Brain microvascular endothelial cell (primary cell): ENCODE measurements at places on chromosomes 2 and 18.

- no peak for DNase-seq
These were observed 4.1 kb downstream of the KLHL30 start for GRCh38 chr2:238142382-238143205.

DNA sequence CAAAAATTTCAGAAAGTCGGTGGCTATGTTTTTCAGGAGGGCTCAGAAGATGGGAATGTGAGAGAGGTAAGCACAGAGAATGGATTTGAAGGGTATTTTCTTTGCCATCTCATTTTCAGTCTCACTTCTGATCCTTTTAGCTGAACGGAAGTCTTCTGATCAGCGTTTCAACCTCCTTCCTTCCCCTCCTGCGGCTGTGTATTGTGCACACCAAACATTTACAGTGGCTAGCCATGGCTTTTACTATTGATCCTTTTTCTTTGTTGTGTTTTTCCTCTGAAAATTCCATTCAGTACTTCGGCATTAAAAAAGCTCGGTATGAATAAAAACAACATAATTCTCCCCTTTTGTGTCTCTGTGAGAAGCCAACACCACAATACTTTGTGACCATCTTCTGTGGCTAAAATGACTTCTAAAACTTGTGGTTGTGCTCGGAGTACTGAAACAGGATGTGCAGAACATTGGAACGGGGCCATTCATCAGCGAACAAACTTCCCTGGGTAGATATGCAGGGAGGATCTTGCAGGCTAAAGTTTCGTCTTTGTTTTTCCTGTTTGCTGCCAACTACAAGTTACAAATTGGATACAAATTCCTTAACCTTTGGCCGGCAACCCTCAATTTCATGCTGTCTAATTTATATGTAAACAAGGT, 260.8 kb upstream of the FAM98A start:
- DNase-seq, result no peak

GRCh38 chr2:232436381-232437194, 19.4 kb upstream of the ALPI start:
- DNase-seq, result no peak

DNA sequence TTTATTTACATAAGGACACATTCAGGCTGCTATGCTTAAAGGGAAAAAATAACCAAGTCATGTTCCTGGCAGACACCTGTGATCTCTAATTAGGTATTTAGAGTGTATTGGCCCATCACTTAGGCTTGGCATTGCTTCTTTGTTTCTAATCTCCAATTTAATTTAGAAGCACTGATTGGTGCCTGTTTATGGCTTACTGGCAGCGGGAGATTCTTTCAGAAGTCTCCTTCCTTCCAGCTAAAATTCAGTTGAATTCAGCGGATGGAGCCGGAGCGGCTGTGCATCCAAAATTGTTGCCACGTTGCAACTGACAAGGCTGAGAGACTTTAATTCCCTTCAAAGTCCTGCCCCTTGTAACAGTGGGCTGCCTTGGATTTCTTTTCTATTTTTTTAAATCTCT, 66.5 kb downstream of the VWA3B start:
- DNase-seq, result no peak

- DNase-seq, result no peak
These were observed 36.7 kb downstream of the EPAS1 start for GRCh38 chr2:46333912-46334311.

DNA sequence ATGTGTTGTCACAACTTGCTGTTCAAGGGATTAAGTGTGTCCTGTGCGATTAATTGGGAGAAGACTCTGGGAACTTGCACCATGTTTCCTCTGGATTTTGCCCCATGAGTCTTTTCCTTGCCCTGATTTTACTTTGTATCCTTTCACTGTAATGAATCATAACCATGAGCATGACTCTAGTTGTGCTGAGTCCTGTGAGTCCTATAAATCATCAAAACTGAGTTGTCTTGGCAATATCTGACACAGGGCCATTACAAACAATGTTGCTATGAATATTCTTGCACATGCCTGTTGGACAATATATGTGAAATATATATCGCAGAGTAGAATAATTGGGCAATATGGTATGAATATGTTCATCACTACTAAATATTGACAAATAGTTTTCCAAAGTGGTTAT, 56.5 kb upstream of the COL5A2 start:
- DNase-seq, result peak; percentile 64

DNA sequence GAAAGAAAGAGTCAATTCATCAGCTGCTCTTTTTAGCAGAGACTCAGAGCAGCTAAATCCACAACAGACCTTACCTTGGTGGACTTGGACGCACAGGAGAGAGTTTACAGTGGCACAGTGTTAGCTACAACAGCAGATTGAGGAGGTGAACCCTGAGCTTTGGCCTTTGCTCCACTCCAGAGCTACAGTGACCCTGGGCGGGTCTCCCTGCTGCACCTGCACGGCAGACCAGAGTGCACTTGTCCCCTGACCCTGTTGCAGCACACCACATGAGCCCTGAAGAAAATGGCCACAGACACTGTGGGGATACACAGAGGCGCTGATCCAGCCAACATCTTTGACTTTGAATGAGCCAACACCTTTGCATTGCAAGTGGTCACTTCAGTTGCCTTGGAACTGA, 11.0 kb downstream of the SLC19A3 start:
- no peak for DNase-seq

DNA sequence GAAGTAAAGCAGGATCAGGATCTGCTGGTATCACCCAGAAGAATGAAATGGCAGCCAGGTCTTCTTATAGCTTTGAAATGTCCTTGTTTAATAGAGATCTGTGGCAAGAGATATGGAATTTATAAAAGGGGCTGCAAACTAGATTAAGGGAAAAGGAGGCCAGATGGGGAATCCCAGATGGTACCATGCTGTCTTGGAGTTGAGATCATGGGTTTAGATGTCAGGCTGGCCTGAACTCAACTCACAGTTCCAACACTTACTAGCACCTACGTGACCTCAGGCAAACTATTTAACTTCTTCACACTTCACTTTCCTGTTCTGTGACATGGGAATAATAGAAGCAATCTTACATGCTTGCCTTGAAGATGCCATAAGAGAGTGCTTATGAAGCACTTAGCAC, 188.2 kb downstream of the ALK start:
- DNase-seq, result no peak

- DNase-seq, result no peak
These were observed 1.6 kb downstream of the SNED1 start for GRCh38 chr2:240999873-241000541.

DNA sequence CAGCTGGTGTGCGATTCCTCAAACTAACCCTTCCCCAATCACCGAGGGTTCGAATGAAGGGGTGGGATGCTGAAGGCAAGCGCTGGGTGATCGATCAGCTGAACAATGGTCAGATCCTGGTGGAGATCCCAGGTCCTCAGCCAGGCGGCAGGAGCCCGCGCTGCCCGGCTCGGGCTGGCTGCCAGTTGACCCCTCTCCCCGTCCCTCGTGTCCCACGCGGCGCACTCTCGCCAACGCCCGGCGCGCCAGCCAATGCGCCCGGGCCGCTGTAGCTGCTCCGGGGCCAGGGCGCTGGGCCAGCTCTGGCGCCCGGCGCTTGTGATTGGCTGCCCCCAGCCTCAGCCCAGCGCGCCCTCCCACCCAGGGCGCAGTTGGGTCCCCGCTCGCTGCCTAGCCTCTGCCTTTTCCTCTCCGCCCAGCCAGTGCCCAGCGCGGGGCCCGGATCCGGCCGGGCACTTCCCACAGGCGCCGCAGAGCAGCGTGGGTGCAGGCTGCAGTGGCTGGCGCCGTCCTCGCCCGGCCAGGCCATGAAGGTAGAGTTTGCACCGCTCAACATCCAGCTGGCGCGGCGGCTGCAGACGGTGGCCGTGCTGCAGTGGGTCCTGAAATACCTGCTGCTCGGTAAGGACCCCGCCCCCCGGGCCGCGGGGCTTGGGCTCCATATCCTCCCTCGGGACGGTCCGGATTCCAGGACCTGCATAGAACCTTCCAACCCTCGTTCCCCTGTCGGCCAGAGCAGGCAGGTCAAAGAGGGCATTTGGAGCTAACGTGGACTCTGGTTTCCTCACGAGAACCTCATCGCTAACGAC, at the start of gene MOGAT1:
Gene MOGAT1, plus strand, starts transcription at position 400 of the 809 bp plus-strand sequence. Its CDS starts 128 bp downstream, at position 528.
- DNase-seq, result no peak

DNA sequence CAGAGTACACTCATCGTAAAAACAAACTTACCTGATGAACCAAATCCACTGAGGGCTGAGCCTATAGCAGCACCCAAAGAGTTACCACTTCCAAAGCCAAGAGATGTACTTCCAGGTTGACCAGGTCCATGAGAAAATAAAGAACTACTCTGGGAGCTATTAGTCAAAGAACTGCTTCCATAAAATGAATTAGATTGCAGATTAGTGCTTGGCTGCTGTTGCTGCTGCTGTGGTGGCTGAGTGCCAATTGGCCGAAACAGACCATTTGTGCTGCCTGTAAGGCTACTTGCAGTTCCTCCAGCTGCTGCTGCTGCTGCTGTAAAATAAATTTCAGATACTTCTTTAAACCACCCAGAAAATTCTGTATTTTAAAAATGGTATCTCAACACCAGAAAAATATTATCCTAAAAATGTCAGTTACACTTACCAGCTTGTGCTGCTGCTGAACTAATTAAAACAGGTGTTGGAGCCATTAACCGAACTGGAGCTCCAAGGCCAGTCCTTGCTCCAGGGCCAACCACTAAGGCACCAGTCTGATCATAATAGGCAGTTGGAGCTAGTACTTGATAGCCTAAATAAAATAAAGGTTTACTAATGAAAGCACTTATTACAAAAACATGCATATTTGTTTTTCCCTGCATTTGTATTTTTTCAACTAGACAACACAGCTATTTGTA, 58.1 kb upstream of the SDC1 start:
- no peak for DNase-seq

- DNase-seq, result no peak
These were observed 190.7 kb downstream of the ICOS start for GRCh38 chr2:204127238-204127637.

DNA sequence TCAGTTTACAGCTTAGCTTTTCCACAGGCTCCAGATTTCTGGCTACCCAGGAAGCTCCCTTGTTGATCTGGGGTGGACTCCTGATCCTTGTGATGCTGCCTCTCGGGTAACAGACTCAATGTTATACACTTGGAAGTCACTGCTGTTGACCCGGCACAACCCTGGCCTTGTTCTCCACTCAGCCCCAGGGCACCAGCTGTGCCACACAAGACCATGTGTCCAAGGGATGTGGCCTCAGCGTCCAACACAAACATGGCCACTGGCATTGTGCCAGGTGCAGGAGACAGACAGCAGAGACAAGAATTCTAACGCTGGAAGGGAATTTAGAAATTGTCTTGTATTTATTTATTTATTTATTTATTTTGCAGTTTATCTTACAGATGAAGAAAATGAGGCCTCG, 39.0 kb upstream of the PPP4R1 start:
- peak; percentile 15 for DNase-seq

DNA sequence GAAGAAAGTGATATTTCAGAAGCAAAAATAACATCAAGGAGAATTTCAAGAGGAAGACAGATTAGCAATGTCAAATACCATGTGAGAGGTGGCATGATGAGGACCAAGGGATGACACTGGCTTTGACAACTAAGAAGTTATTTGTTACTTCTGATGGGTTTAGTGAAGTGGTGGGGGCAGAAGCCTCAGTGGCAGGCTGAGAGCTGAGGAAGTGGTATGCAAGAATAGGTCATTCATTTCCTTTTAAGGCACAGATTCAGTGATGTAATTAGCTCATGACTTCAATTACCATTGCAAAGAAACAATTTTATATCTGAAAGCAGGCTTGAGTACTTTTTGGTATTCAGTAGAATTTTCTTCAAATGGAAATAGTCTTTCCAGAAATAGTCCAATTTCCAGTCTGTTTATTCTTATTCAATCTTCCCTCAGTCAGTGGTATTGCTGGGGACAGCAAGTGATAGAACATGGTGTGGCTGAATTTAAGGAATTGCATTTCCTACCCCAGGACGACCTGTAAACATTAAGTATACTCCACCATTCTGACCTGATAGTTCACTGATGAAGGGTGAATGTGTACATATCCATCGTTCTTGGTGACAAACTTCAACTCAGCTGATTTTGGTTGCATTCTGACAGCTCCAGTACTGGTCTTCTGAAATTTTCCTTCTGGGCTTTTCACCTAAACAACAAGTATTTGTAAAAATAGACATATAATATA, 28.2 kb downstream of the GEMIN6 start:
- no peak for DNase-seq

DNA sequence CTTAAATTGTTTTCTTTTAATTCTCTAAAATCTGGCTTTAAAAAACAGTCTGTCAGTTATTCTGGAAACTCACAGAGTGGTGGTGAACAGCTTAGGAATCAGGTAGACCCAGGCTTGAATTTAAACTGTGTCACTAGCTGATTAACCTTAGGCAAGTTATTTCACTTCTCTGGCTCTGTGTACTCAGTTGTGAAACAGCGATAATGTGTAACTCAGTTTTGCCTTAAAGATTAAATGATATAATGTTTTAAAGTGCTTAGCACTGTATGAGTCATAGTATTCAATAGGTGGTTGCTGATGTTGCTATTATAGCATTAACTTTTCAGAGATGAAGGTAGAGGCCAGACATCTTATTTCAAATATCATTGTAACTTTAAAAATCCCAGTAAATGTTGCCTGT, 40.7 kb downstream of the PKP4 start:
- no peak for DNase-seq
